ENCODE measurements at places on chromosomes 5 and 9. TPM values are rescaled to one million over a fixed set of nuclear protein-coding genes. Genes with fewer than 3 reads are reported as not detected.

- ATAC-seq = no peak
These were observed 89.0 kb upstream of the NR4A3 start for GRCh38 chr9:99732715-99733114.

GRCh38 chr9:134633362-134634142, 8.1 kb upstream of the COL5A1 start:
- no peak for ATAC-seq

Gene BTNL8
- 0.31 TPM for total RNA-seq

GRCh38 chr5:149711338-149711737, 18.8 kb upstream of the PPARGC1B start:
- ATAC-seq = no peak

- ATAC-seq = no peak
These were observed 11.8 kb upstream of the LHX3 start for GRCh38 chr9:136216541-136217244.

Gene SOX30
- not detected for total RNA-seq

- ATAC-seq = no peak
These were observed 5.7 kb downstream of the WDR41 start for GRCh38 chr5:77486344-77486962.

DNA sequence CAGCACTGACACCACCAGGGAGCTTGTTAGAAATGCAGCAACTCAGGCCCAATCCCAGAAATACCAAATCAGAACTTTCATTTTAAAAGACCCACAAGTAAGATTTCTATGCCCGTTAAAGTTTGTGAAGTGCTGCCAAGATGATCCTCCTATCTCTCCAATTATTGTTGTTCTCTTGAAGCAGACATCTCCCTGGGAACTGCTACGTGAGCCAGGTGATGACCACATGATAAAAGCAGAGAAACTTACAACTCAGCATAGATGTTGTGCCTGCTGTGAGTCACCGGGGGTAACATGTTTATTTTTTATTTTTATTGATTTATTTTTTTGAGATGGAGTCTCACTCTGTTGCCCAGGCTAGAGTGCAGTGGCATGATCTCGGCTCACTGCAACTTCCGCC, 34.4 kb downstream of the GCNT4 start:
- ATAC-seq = no peak

Gene ROPN1L
- 2.8 TPM for total RNA-seq

DNA sequence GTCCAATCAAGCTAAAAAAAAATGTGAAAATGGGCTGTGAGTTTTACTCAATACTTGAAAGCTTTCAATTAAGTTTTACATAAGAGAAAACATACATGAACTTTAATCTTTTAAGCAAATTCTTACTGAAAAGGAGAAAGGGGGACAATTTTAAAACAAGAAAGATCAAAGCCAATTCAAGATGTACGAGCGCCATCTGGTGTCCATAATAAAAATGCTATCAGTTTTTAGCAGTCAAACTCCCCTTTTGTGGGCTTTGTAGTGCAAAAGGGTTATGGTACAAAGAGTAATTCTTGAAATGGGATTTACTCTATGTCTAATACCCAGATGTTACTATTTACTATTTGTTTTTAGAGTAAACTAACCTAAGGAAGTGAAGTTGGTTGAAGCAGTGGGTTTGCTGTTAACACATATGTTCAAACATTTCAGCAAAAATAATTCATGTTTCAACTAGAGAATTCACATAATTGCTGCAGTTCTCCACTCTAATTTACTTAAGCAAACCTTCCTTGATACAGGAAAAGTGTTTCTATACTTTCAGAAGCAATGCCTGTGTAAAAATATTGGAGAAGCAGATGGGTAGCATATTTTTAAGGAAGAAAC, 228.2 kb upstream of the TYRP1 start:
- ATAC-seq = no peak

Gene MCC
- 19.7 TPM for total RNA-seq

Gene THBS4
- total RNA-seq = 9.7 TPM

DNA sequence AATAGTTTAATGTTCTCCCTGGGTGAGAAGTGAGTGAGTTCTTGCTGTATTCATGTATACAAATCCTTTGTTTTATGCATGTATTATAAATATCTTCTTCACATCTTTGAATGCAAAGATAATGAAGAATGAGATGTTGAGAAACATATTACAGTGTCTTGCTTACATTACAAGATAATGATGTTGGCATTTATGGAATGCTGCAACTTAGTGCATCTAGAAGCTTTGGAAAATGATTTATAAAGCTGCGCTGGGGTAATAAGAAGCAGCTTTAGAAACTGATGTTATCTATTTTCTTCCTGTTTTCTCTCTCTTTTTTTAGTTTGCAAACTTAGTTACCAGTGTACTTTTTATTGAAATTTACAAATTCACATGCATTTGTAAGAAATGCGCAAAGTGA, 673.4 kb downstream of the KCTD16 start:
- no peak for ATAC-seq

- no peak for ATAC-seq
These were observed 38.9 kb upstream of the FGF1 start for GRCh38 chr5:142724821-142725220.

All from motor neuron (in vitro differentiated cells).